ENCODE measurements at places on chromosomes 11 and 22.
A peak's percentile ranks its signal among the peaks of the same experiment; 100 is the strongest.

DNA sequence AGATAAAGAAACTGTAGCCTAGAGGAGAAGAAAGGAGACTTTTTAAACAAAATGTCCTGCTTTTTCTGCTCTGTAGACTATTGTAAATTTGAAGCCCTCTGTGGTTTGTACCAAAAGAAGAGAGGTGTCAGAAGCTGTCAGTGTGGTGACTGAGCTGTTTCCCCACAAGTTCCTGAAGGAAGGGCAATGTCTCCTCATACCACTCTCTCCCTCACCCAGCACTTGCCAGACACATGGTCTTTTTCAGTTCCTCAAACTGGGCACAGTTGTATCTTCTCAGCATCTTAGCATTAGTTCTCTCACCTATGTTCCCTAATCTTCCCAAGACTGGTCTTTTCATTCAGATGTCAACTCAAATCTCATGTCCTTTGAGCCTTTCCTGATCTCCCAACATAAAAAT is 4.3 kb downstream of the BCO2 start:
- DNase-seq = peak; percentile 65

DNA sequence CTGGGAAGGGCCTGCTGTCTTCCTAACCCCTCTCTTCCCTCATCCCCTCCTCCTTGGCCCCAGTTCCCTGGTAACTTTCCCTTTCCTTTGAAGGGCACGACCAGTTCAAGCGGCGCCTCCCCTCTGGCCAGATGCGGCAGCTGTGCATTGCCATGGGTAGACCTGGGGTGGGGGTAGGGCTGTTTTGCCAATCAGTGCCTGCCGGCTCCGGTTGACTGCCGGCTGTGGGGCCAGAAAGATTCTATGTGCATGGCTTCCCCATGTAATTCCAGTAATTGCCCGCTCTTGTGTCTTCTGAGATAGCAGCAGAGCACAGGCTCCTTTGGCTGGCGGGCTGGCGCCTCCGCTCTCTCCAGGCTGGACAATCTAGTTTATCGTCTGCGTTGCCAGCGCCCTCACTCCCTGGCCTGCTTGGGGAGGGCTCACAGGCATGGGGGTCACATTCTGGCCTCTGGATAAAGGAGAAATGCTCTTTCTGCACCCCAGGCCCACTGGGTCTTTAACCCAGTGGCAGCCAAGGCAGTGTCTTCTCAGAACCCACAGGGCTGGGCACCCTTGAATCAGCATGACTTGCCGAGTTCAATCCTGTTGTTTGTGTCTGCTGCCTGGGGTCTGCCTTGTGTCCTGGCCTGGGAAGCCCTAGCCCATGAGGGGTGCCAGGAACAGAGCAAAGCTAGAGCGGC is 9.4 kb downstream of the SIDT2 start:
- DNase-seq = no peak

DNA sequence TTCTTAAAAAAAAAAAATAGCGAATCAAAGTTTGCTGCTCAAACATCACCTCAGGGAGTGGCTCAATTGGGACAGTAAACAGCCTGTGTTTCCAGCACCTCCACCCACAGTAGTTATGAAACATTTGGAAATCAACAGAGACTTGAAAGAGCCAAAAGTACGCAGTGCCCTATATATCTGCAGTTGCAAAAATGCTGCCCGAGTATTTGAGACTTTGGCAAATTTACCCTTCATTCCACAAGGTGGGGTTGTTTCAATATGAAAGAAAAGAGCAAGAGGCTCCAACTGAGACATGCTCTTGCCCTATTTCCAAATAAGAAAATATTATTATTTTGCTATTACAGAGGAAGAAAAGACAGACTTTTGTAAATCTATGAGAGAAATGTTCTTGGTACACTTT is 851.1 kb upstream of the RAG2 start:
- peak; percentile 51 for DNase-seq

GRCh38 chr11:133149698-133150097 is 382.6 kb downstream of the OPCML start:
- no peak for DNase-seq

GRCh38 chr11:4092026-4092425 is 2.6 kb upstream of the RRM1 start:
- DNase-seq = peak; percentile 62

- no peak for DNase-seq
Observed at GRCh38 chr11:118448294-118448693, 12.0 kb downstream of the KMT2A start.

GRCh38 chr11:69509381-69509780 is 27.9 kb downstream of the LINC01488 start:
- no peak for DNase-seq

DNA sequence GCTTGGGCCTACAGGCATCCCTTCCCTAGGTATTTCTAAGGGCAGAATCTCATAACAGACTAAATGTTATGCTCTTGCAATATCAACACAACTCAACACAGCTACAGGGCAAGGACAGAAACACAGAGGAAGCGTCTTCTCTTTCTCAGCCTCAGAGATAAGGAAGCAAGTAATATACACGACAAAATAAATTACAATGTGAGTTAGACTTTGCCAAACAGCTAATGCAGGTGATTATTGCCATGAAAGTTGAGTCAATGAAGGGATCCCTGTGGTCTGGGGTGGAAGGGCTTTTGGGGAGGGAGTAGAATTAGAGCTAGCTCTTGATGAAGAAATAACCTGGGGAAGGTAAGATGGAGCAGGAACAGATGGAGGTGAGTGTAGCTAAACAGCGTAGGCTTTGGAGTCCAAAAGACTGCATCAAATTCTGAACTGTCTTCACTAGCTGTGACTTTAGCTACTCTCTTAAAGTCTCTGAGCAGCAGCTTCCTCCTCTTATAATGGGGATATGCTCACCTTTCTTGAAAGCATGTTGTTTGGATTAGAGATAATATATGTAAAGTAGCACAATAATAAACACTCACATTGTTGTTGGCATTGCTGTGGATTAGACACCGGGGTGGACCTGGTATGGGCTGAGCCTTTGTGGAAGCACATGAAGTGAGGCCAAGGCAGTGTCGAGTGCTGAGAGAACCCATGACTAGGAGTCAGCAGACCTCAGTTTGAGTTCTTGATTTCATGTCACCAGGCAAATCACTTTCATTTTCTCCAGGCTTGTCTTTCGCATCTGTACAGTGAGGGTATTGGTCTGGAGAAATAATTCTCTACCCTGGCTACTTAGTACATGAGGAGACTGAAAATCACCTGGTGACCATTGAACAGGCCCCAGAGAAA is 41.0 kb upstream of the AQP11 start:
- peak; percentile 67 for DNase-seq

- no peak for DNase-seq
Observed at GRCh38 chr11:59302991-59303390, 55.7 kb upstream of the OR5AN1 start.

GRCh38 chr11:82978422-82979099 is 77.0 kb downstream of the DDIAS start:
- no peak for DNase-seq

DNA sequence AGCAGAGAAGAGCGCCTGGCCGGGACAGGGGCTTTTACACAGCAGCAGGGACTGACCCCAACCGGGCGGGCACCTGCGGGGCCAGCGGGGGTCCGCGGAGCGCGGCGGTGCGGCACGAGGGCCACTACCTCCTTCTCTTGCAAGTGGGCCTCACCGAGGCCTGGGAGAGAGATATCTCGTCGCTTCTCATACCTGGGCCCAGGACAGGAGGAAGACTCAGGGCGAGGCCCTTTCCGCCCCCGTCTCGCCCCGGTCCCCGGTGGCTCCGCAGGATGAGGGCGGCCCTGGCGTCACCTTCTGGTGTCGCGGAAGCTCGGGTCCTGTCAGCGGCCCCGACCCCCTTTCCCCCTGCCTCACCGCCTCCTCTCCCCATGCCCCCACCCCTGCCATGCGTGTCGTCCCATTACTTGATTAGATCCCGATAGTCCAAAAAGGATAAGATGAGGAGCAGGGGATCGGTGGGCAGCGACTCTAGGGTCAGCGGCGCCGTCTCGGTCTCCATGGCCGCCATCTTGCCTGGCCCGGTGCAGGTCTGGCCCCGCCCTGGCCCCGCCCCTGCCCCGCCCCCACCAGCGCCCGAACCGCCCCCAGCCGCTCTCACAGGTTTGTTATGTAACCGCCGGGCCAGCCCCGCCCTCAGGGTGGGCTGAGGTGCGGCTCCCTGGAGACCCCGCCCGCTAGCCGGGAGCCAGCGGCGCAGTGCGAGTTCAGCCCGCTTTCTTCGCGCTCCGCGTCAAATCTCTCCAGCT is at the start of gene FBXO3:
FBXO3 (minus strand) TSS at position 534 of the 749 bp plus-strand sequence; CDS start at position 511, 23 bp downstream.
- DNase-seq = peak; percentile 90

DNA sequence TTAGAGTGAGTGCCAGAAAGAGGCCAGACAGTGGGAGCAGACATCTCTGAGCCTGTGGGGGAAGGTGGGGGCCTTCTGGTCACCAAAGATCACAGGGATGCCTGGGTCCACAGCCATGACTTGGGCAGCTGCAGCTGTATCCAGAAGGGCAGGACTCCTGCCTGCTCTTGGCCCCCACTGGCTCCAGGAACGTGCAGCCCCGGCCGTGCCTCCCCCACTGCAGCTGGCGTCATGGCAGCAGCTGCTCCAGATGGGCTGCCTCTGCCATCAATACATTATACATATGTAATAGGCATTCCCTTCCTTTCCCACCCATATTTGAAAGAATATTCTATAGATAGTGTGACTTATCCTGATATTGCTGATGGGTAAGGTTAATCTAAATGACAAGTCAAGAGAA is 195.5 kb upstream of the SNX19 start:
- DNase-seq = no peak

DNA sequence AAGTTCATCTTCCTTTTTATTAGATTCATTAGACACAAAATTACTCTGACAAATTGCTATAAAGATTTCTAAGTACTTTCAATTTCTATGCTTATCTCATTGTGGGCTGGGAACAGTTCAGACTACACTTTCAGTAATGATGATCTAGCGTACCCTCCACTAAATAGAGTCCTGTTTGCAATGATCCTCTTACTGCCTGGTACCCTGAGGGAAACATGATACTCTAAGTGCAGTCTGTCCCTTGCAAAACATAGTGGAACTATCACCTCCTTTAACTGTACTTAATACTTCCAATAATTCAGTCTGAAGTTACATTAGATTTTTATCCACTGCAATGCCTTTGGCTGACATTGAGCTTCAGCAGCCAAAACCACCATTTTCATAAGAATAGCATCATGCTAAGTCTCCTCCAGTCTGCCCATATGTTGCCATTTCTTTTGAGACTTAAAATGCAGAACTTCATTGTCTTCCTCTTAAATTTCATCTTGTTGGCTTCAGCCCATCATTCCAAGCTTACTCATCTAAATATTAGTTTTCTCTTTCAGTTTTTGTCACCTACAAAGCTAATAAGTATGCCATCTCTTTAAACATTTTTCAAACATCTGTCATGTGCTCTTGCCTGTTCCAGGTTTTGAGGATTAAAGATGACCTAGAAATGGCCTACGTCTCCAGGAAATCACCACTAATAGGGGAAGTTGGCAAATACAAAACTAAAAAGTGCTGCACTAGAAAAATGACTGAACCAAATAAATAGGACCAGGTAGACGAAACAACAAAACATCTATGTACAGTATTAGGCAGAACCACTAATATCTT is 55.5 kb downstream of the PAK1 start:
- DNase-seq = peak; percentile 63

DNA sequence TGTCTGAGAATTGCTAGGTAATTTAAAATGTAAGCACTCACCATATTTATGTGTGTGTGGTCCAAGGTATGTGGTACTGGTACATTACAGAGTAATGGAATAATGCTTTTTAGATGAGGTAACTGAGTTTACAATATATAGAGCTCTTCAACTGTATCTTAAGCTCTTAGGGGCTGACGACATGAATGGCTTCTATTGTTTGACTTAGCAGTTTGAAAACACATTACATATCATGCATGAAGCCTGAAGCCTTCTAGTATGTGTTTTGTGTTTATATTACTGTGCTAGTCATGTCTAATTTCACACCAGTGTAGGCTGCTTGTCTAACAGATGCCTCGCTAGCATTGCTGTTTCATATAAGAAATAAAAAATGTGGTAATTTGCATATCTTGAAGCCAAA is 37.2 kb downstream of the GAS2 start:
- no peak for DNase-seq

- peak; percentile 85 for DNase-seq
Observed at GRCh38 chr22:40628354-40629042, 8.0 kb downstream of the MRTFA start.

- DNase-seq = peak; percentile 51
Observed at GRCh38 chr11:86978756-86979608, 23.8 kb upstream of the FZD4 start.

DNA sequence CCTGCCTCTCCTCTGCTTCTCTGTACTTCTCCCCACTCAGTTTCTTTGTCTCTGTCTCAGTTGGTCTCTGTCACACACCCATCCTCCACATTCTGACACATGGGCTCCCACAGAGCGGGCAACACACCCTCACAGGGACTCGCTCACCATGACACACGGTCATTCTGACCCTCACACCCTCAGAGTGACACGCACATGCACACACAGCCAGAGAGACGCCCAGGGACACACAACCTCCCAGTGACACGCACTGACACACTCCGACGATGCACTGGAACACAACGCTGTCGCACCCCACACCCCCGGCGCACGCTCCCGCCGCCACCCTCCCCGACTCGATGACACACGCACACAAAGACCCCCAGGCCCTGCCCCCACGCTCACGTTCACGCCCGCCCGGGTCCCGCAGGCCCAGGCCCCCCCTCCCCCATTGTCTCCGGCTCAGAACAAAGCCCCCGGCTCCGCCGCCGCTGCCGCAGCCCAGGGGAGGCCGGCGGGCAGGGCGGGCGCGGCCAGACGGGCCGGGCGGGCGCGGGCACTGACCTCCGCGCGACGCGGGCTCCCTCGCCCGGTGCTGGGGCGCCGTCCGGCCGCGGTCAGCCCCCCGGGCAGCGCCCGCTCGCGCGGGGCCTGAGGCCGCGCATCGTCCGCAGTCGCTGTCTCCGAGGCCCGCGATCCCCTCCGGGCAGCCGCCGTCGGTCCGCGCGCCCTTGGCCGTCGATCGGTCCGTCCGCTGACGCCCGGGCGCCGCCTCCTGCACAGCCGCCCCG is 404 bp downstream of the DCHS1 start:
- peak; percentile 48 for DNase-seq

GRCh38 chr22:23102776-23103175 is 32.5 kb downstream of the GNAZ start:
- DNase-seq = no peak

- DNase-seq = no peak
Observed at GRCh38 chr11:57546869-57547475, 9.6 kb downstream of the SMTNL1 start.

- DNase-seq = no peak
Observed at GRCh38 chr11:41320653-41321052, 138.8 kb downstream of the LRRC4C start.

DNA sequence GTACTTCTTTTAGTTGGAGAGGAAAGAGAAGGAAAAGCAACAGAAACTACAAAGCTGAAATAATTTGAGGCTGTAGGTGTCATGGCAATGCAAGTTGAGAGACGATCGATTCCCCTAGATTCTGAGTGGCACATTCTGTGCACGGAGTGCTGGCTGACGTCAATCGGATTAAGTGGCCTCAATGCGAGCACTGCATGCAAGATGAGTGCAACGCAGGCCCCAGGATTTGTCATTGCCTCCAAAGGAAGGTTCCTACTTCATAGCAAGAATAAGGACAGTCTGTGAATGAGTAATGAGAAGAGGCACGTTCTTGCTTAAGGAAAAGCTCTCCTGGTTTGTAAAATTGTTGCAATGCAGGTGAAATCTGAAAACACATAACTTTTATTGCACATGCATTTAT is 892.4 kb downstream of the KCNA4 start:
- no peak for DNase-seq

GRCh38 chr11:102001657-102002338 is 45.4 kb upstream of the CFAP300 start:
- no peak for DNase-seq

Data from suppressor macrophage (primary cell).